Right lung (tissue), 10 donors: ENCODE measurements at places on chromosomes 11 and 22. TPM values are rescaled to one million over a fixed set of nuclear protein-coding genes. Genes with fewer than 3 reads are reported as not detected.
A peak's percentile ranks its signal among the peaks of the same experiment; 100 is the strongest.

DNA sequence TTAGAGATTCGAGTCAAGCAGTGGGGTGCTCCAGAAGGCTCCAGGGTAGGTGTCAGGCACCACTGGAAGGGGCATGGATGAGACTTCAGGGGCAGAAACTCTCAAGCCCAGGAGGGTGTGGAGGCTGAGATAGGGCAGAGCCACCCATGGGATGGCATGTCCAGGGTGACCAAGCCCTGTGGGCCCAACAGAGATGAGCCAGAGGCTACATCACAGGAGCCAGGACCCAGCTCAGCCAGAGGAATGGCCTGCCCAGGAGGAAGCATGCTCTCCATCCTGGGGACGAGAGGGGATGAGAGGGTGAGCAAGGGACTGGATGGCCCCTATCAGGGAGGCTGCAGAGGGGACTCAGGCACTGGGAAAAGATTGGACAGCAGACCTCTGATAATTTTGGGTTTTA, 42.8 kb downstream of the SLCO2B1 start:
- DNase-seq, result no peak

The YDJC gene
- polyA plus RNA-seq, result 14.0 TPM

DNA sequence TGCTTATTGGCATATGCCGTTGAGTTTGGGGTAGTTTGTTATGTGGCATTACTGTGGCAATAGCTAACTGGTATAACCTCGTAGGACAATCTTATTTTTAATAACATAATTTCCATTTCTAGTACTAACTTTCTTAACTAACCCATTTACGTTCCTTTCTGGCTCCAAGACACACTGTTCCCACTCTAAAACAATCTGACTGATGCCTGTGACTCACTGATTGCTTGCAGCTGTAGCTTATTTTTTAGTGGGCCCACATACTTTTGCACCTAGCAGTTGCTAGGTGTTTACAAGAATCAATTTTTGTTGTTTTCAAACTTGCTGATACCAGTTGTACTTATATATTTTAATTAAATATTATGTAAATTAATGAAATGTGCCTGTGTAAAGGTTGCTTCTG, 52.2 kb downstream of the FAT3 start:
- DNase-seq, result no peak

- no peak for DNase-seq
These were observed 35.9 kb upstream of the WNT7B start for GRCh38 chr22:46012881-46013281.

GRCh38 chr11:11425806-11426205, 72.8 kb upstream of the CSNK2A3 start:
- no peak for DNase-seq

- no peak for DNase-seq
These were observed at the start of gene PPP6R3 for GRCh38 chr11:68460741-68461574. Gene PPP6R3 (plus strand): TSS chr11:68460752. CDS start chr11:68537665, 76,913 bp downstream.

The CDKN1C gene
- 57.0 TPM for polyA plus RNA-seq

The TRIM44 gene
- 70.3 TPM for polyA plus RNA-seq

The AASDHPPT gene
- polyA plus RNA-seq, result 74.1 TPM

GRCh38 chr11:30585125-30585891, 845 bp downstream of the MPPED2 start:
- DNase-seq, result peak; percentile 7

DNA sequence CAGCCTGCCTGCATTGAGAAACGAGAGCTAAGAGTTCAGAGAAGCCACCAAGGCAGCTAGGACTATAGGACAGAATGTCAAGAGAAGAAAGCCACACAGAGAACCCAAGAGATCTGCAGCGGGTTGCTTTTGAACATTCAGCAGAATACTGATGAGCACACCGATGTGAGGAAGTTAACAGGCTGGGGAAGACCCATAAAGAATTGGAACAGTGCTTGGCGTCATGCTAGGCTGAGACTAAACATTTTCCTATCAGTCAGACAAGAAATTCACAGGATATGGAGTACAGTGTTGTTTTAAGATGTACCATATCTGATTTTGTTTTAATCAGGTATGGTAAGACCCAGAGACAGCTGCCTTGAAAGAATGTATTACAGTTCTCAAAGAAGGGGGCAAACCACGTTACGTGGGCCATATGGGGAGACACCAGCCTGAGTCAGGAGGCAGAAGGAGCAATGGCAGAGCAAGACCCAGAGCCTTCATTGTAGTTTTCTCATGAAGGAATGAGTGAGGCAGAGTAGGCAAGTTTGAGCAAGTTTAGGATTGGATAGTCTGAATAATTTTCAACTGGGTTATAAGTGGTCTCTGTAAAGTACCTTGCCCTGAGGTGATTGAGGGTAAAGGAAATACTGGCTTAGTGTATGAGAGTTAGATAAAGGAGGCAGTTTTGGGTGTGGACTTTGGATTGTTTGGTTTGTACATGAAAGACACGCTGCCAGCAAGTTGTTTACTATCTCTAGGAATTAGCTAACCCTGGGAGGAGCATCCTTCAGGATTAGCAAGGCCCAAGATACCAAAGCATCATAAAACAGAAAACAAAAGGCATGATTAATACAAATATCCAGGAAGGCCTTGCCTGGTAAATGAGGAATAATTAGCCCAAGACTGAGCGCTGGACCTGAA, 14.3 kb downstream of the LRRC75B start:
- DNase-seq, result no peak

DNA sequence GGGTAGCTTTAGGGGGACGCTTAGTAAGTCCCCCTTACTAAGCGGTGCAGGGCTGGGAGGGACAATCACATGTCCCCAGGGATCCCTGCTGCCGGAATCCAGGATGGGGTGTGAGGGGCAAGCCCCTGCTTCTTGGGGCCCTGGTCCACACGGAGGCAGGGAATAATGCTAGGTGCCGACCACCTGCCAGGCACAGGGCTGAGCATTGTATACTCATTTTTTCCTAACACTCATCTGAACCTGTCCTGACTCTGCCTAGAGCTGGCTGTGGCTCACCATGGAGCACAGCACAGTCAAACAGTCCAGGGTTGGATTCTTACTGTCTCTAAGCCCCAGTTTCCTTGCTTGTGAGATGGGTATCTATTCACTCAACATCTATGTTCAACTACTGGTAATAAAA, 1.4 kb upstream of the LTBP3 start:
- no peak for DNase-seq

The MOV10L1 gene
- polyA plus RNA-seq, result 1.8 TPM

GRCh38 chr11:106399076-106399511, 321.6 kb downstream of the AASDHPPT start:
- peak; percentile 2 for DNase-seq

- DNase-seq, result no peak
These were observed 26.1 kb downstream of the MADD start for GRCh38 chr11:47296045-47296444.

The SLC6A5 gene
- polyA plus RNA-seq, result not detected

DNA sequence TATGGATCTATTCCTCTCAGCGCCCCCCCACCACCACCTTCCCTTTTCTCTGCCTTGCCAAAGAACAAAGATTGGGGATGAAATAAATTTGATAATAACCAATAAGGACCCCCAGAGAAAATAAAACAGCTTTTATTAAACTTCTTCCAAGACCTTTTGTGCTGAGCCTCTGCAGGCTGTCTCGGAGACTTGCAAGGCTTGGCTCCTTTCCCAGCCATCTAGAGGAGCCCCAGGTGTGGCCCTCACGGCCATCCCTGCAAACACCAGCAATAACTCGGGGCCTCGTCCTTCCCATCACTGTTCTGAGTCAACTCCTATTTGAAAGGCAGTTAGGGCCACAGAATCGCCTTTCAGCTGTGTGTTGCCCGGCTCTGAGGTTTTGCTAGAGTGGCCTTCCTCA, 51.2 kb upstream of the LMO1 start:
- no peak for DNase-seq

- no peak for DNase-seq
These were observed 62.8 kb downstream of the BCR start for GRCh38 chr22:23243006-23243573.

DNA sequence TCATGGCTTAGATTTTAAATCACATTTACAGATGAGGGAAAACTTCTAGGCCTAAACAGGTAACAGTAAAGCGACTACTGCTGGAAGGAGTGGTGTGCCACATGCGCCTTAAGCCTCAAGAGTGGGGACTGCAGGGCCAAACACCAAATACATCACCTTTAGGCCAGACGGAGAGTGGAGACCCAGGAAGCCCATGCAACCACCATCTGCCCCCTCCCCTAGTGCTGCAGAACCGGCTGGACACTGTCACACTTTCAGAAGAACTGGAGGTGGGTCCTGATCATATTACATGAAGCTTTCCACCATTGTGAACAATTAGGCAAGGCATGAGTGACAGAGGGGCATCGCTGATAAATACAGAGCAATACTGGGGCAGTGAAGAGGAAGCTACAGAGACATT, 28.9 kb downstream of the SLC25A18 start:
- no peak for DNase-seq

GRCh38 chr22:16936625-16937024, 71.4 kb downstream of the GAB4 start:
- DNase-seq, result no peak

DNA sequence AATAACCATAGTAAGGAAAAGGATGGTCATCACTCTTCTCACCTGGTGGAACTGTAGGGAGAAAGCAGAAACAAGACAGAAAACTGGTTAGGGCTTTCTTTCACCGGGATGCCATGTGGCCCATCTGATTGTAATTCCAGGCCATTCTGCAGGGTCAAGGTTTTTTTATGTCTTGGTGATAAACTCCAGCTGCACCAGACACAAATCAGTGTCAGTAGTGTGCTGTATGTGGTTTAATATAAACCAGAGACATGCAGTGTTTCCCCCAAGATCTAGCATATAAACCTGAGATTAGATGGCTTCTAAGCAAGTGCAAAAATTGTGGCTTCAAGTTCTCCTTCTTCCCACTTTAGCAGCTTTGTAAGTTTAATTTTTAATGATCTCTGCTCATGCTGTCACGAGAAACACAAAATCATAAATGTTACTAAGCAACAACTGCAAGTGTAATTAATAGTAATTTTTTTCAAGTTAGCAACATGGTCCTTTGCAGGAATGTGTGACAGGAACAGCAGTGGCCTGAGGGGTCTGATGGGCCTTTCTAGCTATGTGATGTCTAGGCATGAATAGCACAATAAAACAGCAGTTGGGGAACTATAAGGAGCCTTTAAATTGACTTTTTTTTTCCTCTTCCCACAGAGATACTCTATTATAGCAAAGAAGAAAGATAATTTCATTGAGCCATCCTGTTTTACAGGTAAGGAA, 41.6 kb downstream of the BDNF start:
- no peak for DNase-seq
